ENCODE measurements at places on chromosomes 2 and 18.

- no peak for DNase-seq
Observed at GRCh38 chr2:29349316-29350030, 234.3 kb downstream of the CLIP4 start.

GRCh38 chr2:69559442-69560146 is 83.9 kb downstream of the AAK1 start:
- no peak for DNase-seq

GRCh38 chr2:217835931-217836891 is 166.6 kb downstream of the TNS1 start:
- DNase-seq: no peak

DNA sequence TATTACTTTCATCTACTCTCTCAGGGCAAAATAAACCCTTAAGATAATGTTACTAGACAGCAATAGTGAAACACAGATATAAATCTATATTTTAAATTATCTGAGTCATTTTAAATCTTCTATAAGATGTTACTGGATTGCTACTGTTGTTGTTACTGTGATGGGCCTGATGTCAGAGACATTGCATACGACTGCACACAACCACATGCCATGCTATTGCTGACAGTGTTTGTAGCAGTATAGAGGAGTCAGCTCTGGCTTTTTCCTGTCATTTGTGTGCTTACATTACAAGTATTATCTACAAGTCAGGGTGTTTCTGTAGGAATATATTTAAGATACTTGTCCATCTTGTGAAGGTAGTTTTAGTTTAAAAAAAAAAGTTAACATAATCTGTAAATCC is 63.9 kb downstream of the CCDC148 start:
- DNase-seq: no peak
